ENCODE measurements at places on chromosomes 11 and 22.

- no peak for DNase-seq
Observed at GRCh38 chr11:34964610-34965331, 48.4 kb downstream of the PDHX start.

- no peak for DNase-seq
Observed at GRCh38 chr22:24553597-24554312, 1.2 kb downstream of the GUCD1 start.

GRCh38 chr22:18156878-18157713, 7.1 kb downstream of the USP18 start:
- DNase-seq = no peak

DNA sequence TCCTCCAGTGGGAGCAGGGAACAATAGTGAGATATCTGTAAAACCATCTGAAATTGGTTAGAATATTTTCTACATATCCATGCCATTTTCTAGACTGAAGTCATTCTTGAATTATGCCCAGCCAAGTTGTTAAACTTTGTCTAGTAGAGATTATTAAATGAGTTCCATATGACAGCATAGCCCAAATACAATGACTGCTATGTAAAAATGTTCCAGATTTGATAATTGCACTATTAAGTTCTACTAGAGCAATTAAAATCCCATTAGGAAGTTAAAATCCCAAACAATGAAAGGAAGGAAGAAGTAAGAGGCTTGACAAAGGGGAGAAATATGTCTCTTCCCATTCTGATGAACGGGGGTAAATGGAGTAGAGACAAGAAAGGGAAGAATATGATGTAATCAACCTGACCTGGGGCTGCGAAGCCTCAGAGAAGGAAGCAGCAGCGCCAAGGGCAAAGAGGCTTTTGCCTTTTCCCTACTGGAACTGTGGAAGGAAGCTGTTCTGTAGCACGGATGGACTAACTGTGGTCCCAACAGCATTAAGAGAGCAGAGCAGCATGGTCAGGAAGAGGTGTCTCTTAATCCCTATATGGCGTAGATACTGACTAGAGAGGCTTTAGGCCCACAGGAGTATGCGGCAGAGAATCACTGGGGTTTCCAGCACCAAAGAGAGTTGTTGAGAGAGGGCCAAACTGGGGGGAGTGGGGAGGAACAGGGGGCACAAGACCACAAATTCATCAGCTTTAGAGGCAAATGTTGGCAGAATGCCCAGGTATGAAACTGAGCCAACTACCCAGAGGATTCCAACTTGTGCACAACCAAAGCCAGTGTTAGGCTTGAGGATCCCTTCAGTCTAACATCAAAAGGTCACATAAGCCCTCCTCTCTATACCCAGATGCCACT, 26.7 kb downstream of the RRP8 start:
- no peak for DNase-seq

DNA sequence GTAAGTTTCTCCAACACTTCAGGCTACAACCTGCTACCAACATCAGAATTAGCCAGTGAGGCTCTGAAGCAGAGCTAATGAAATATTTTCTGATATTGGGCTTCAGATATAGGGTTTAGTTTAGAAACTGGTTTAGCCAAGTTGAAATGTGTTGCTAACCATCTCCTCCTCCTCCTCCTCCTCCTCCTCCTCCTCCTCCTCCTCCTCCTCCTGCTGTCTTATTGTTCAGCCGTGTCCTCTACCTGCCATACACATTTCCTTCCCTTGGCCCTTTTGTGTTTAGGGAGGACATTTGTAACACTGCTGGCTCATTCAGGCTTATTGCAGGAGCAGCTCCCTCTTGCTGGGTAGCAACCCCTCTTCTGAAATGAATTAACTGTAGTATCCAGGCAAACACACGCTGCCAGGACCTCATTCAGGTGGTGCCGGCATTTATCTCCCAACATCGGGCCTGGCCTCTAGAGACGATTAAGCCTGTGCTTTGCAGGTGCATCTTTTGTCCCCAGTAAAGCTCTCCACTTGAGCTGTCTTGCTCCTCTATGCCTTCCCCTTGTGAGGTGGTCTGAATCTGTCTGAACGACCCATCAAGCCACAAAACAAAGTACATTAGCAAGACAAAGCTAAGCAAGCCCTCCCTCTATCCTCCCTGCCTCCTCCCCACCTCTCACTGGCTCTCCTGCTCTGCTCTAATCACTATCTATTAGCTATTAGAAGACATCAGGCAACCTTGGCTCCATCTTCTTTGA, 82.9 kb downstream of the KCNJ1 start:
- no peak for DNase-seq

GRCh38 chr11:68977781-68978625, 2.8 kb downstream of the MRGPRD start:
- no peak for DNase-seq

DNA sequence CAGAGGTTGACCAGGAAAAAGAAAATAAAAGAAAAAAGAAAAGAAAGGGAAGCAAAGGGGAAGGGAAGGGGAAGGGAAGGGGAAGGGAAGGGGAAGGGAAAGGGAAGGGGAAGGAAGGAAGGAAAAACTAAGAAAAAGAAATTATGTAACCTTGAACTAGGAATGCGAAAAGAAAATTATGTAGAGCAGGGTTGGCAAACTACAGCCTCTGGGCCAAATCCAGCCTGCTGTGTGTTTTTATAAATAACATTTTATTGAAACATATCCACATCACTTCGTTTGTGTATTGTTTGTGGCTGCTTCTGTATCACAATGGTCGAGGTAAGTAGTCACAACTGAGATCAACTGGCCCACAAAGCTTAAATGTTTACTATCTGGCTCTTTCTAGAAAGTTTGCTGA, 56.7 kb downstream of the CLPB start:
- DNase-seq = no peak

DNA sequence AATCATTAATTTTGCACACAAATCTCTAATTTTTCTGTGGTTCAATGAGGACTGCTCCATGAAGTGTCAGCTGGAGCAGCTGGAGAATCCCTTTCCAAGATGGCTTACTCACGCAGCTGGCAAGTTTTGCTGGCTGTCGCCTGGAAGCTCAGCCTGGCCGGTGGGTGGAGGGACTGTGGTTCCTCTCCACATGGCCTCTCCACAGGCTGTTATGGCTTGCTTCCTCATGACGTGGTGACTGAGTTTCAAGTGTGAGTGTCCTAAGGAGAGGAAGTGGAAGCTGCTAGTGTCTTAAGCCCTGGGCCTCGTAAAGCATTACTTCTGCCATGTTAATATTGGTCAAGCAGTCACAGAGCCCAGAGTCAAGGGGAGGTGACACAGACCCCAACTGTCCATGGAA, 14.0 kb upstream of the NRIP3 start:
- no peak for DNase-seq

DNA sequence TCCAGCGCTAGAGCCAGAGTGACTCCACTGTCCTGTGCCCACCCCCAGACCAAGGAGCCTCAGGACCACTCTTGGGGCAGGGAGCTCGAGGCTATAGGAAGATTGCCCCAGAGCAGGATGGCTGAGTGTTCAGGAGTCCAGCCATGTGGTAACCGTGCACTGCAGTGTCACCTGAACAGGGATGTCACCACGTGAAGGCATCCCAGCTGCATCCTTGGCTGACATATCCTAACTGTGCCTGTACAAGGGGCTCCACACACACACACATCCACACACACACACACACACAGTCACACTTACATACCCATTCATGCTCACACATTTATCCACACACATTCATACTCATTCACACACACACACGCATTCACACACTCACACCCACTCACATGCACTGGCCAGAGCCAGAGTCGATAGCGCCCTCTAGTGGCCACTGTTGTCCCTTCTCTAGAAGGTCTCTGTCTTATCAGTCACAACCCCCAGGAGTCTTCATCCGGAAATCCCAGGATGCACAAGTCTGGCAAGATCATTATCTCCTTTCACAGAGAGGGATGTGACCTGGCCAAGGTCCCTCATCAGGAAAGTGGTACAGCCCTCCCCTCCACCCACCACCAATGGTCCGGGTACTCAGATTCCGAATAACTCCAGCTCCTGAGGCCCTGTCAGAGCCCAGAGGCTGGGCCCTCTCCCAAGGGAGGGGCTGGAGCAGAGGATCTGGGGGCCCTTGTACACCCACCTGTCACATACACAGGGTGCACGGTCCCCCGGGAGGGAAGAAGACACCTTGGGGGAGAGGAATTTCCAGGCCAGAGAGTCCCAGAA, 55.1 kb downstream of the IGLL5 start:
- peak; percentile 35 for DNase-seq

DNA sequence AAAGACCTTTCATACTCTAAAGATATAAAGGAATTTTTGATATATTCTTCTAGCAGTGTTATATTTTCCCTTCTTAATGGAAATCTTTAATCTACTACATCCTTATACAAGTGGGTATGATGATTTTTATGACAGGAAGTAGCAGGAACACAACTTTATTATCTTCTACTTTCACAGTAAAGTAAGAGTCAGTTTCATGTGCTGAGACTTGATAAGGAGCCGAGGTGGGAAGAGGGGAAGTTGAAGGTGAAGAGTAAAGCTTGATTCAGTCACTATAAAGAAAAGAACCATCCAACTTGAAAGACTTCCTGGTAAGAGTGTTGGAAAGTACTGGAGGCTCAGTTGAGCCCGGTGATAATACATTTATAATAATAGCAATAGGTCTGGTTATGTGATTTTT, 82.1 kb upstream of the PTH start:
- no peak for DNase-seq

- DNase-seq = no peak
Observed at GRCh38 chr11:20488352-20488751, 100.8 kb downstream of the PRMT3 start.

- no peak for DNase-seq
Observed at GRCh38 chr11:67423891-67424613, 4.2 kb upstream of the RPS6KB2 start.

DNA sequence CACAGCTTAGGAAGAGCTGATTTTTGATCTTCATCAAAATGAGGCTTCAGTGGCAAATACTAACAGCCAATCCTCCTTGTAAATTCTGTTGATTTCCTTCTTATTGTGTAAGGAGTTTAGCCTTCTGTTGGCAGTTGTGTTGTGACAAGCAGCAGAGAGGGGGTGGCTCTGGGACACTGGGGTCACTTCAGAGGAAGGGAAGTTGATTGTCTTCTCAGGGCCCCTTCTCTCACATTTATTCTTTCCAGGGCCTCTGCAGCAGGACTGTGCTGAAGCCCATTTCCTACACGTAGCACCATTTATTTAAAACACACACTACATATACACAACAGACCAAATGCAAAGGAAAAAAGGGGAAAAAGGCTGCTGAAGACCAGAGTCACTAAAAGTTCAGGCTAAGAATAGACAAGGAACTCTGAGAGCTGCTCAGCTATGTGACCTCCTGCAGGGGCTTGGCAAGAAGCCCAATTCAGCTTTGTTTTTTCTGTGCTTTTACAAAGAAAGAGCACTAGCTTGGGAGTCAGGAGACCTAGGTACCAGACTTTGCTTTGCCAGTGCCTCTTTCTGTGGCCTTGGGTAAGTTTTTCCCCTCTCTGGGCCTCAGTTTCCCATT, 28.3 kb upstream of the UPB1 start:
- DNase-seq = no peak

DNA sequence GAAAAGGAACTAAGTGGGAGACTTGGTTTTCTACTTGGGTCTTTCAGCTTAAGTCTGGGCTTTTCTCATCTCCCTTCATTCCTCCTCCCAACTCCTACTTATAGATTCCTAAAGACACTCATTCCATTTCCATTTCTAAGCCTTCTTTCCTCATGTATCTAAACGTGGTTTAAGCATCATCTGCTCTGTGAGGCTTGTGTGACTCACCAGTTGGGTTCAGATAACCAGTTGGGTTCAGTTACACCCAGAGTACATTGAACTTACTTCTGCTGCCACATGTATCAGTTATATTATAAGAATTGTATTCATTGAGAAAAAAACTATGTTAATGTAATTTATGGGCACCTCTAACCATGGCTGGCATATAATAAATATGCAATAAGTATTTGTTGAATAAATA, 831.2 kb upstream of the CCDC90B start:
- DNase-seq = no peak

GRCh38 chr22:29307596-29308147, 1.2 kb downstream of the GAS2L1 start:
- no peak for DNase-seq

DNA sequence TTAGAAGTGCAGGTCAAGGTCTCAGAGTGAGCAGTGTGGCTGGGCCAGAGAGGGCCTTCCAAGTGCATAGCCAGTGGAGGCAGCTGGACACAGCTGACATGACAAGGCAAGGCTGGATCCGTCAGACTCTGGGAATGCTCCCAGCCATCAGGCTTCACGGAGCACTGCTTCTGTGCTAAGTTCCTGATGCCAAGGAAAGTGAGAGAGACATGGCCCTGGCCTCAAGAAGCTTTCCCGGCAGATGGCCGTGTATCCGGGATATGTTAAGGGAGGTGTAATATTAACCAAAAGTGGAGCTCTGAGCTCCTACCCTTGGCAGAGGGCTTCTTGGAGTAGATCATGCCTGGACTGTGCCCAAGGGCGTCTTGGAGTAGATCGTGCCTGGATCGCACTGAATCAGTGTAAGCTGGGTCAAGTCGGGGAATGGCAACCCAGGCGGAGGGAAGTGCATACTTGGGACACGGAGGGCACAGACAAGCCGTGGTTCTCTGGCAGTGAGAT, 7.4 kb upstream of the EFCAB6 start:
- no peak for DNase-seq

DNA sequence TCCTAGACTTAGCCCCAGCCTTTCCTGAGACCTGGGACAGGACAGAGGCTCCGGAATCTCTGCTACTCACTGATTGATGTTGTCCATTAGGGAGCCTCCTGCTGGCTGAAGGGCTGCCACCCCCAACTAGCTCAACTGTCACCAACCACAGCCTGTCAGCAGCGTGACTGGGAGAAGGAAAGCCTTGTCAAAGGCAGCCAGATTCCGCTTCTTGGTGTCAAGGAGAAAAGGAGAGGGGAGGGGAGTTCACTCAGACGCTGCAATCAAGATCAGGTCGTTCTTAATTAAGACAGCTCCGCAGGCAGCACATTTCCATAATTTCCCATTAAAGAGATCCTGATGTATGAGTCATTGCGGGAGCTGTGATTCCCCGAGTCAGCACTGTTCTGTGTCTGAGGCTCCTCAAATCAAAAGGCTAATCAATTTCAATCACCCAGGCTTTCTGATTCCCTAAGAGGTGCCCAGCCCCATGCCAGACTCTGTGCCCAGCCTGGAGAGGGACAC, 152.8 kb upstream of the ZBED5 start:
- DNase-seq = no peak

DNA sequence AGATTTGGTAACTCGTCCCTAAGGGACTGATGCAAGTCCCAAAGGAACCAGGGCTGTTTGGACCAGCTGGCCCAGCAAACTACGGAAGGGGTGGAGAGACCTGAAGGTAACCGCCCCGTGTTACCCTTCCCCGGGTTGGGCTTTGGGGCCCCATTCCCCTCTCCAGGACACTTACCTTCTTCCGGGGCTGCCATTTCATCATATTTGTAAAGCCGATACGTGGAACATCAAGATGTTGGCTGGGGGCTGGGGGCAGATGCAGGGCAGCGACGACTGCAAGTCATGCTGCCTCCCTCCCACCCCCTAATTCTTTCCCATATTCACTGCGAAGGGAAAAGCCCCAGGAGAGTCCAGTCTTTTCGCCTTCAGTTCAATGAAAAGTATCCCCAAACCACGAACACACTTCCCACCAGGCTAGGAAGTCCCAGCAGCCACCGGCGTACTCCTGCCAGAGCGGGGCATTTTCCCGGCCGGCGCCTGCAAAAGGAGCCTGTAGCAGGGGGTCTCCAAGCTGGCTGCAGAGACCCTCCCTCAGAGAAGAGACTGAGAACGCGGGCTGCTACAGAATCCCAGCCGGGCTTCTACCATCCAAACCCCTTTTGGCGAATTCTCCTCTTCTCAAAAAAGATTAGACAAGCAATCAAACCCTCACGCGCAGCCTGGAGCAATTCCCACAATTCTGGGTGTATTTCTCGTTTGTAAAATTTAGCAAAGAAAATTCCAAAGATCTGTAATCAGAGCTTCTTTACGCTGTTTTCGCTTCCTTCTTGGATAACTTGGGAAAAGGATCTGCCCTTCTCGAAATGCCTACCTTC, 236.7 kb downstream of the TTC28 start:
- DNase-seq = no peak

Measured in T-helper 22 cell (primary cell).